Pancreas (tissue), 10 donors: ENCODE measurements at places on chromosomes 6 and 20. TPM values are rescaled to one million over a fixed set of nuclear protein-coding genes. Genes with fewer than 3 reads are reported as not detected.

- DNase-seq = no peak
These were observed 190.3 kb upstream of the SLC24A3 start for GRCh38 chr20:19022118-19022575.

Gene RAET1L
- polyA plus RNA-seq = not detected

- DNase-seq = no peak
These were observed 23.1 kb downstream of the JARID2 start for GRCh38 chr6:15269011-15269410.

Gene LY6G5C
- 2.4 TPM for polyA plus RNA-seq

Gene TBX18
- 0.63 TPM for polyA plus RNA-seq

- no peak for DNase-seq
These were observed 14.9 kb downstream of the KCNQ5 start for GRCh38 chr6:72636786-72637185.

Gene CLPSL2
- polyA plus RNA-seq = 0.61 TPM

DNA sequence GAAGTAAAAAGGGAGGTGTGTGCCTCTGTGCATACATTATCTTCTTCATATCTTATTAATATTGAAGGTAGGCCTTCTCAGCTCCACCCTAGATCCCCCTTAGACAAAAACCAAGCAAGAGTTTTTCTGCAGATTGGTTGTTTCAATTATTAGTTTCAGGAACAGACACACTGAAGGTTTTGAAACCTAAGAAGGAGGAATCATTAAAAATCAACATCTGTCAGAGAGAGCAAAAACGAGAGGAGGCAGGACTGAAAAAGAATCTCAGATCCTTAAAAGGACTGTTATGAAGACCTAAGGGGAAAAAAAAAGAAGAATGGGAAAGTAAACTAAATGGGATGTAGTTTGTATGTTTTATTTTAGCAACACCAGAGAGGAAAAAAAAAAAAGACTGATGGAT lies 560.8 kb upstream of the JAG1 start:
- DNase-seq = no peak

DNA sequence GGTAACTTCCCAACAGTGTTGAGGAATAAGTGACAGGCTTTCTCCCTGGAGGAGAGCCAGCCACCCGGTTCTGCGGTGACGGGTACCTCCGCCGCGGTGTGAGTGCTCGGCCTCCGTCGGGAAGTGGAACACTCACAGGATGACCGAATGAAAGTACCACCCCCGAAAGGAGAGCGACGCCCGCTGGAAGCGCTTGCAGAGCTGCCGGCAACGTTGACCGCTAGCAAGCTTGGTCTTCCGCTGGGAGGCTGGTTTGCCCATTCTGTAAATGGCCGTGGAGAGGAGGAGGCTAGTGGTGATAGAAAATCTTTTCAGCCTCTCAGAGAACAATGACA lies 614 bp upstream of the TMEM242 start:
- peak; percentile 73 for DNase-seq

- no peak for DNase-seq
These were observed 28.3 kb downstream of the MRS2 start for GRCh38 chr6:24431045-24431451.
